ENCODE measurements at places on chromosomes 1 and 21. TPM values are rescaled to one million over a fixed set of nuclear protein-coding genes. Genes with fewer than 3 reads are reported as not detected.

GRCh38 chr1:159921251-159921650, 4.1 kb downstream of the TAGLN2 start:
- DNase-seq = no peak

DNA sequence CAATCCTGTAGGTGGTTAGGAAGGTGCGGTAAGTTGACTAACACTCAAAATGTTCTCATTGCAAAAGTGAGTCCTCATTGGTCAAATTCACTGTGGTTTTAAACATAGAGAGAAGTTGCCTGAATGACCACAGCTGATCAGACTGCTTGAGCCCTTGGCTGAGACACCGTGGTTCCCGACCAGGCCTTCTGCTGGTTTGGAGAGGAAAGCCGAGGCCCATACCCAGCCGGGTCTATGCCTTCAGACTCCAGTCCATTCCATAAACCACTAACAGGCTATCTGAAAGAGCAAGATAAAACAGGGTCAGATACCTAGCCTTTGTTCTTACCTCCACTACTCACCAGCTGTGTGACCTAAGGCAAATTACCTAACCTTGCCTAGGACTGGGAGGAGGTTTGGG, 133.9 kb downstream of the LMX1A start:
- DNase-seq = no peak

DNA sequence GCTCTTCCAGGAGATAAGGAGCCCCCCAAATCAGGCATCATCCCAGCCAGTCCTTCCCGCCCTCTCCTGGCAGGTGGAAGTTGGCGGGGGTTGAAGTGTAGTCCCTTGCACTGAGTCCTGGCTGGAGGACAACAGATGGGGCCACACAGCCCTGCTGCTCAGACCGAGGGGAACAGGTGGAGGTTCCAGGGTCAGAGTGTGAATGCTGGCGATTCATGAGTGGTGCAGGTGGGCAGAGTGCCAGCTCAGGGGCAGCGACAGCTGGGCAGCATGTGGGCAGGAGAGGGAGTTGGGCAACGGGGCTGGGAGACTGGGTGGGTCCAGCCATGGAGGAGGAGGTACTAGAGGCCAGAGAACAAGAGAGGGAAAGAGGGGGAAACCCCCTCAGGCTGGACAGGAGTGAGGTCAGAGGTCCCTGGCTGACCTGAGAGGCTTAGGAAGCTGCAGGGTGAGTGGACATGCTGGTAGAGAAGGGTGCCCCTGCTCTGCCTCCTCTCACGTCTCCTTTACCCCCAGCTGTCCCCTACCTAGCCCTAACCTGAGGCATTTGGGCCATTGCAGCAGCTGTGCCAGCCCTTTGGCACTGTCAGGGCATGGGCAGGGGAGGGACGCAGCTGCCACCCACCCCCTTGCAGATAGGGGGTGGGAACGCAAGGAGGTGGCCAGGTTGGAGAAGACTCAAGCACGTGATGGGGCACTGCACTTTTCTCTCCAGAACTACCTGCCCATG, 11.3 kb upstream of the ADORA1 start:
- DNase-seq = no peak

The ZP4 gene
- not detected for total RNA-seq

The HAX1 gene
- 320 TPM for total RNA-seq

The RXFP4 gene
- total RNA-seq = not detected

The ZMYND12 gene
- 0.29 TPM for total RNA-seq

The CD1B gene
- not detected for total RNA-seq

The C1orf116 gene
- total RNA-seq = 0.50 TPM

Measured in SK-MEL-5 (cell line).